ENCODE measurements at places on chromosomes 12 and 14.

GRCh38 chr14:62696331-62696924 lies 348.8 kb downstream of the KCNH5 start:
- DNase-seq = no peak

DNA sequence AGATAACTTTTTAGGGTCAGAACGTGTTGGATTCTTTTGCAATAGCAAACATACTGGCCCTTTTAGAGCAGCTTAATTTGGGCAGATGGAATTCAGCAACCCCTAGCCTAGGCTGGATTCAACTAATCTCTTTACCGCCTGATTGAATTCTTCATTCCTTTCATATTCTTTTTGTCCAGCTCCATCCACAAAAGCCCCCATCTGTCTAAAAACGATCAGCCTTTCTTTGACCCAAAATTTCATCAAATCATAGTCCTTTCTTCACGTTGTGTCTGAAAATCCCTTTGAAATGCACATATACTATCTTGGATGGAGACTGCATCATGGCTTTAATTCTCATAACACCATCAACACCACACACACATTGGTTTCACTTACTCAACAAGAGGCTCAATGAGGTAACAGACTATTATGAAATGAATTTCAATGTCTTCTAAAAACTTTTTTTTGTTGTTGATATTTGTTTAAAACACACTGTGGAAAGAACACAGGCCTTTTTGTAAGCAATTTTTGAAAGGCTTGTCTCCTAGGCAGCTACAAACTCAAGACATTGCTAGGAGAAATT lies 128.0 kb upstream of the EEA1 start:
- no peak for DNase-seq

GRCh38 chr14:105030836-105031396 lies 10.0 kb upstream of the CDCA4 start:
- no peak for DNase-seq

GRCh38 chr14:30385925-30386324 lies 173.0 kb upstream of the G2E3 start:
- no peak for DNase-seq

DNA sequence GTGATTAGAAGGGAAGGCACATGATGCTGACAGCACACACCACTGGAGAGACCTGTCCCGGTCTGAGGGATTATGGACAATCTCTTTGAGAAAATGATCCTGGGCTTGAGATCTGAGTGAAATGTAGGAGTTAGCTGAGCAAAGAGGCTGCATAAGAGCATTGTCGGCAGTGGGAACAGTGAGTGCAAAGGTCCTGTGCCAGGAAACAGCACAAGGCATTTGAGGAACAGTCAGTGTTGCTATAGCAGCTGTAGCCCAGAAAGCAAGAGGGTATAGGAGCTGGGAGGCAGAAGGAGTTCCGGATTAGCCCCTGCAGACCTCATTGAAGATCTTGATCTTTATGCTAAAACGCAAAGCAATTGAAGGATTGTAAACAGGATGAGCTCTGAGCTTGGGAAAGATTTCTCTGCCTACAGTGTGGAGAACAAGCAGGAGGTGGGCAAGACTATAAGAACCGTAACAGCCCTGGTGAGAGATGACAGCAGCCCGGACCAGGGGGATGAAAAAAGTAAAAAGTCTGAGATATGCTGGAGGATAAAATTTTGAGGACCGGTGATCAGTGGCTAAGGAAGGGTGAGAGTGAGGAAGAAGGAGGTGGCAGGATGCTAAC lies 28.5 kb downstream of the CFL2 start:
- no peak for DNase-seq

GRCh38 chr12:74689071-74689655 lies 151.5 kb downstream of the ATXN7L3B start:
- peak; percentile 70 for DNase-seq

- no peak for DNase-seq
Measured at GRCh38 chr12:39573971-39574370, 45.6 kb downstream of the ABCD2 start.

DNA sequence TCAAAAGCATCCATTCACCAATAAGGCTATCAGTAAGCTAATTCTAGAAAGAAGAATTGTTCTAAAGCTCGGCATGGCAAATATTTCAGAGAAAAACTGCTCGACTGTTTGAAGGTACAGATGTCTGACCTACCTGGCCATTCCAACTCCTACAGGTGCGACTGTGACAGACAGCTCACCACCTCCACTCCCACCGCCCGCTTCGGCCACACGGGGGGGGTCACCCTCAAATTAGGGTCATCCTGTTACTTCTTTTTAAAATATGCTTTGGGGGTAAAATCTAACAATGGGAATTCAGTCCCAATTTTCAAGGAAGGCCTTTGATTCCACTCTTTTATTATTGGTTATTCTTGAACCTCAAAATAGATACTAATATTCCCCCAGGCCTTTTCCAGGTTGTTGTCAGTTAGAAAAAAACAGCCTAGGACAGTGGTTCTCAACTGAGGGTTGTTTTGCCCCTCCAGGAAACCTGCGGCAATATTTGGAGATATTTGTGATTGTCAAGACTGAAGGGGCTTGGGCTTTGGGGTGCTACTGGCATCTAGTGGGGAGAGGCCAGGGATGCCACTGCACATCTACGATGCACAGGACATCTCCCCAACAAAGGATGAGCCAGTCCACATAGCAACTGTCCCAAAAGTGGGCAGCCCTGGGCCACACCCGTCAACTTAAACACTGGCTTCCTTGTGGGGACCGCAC lies 81.2 kb downstream of the BCL11B start:
- DNase-seq = no peak

DNA sequence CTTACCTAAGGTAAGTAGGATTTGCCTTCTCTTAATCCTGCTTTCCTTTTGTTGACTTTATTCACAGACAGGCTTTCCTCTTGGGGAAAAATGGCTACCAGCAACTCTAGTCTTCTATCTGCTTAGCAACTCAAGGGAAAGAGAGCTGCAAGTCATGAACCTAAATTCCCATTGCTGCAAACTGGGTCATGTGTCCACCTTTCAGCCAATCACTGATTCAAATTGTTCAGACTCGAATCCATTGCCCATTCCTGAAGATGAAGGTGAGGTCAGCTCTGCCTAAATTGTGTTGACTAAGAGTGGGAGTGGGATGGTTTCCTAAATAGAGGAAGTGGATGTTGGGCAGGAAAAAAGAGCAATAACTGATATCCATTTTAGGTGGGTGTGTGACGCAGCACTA lies 7.7 kb downstream of the FBXW8 start:
- no peak for DNase-seq

Measured in SK-N-MC (cell line).